Uterus (tissue), 4 donors: ENCODE measurements at places on chromosomes 5 and 9.

DNA sequence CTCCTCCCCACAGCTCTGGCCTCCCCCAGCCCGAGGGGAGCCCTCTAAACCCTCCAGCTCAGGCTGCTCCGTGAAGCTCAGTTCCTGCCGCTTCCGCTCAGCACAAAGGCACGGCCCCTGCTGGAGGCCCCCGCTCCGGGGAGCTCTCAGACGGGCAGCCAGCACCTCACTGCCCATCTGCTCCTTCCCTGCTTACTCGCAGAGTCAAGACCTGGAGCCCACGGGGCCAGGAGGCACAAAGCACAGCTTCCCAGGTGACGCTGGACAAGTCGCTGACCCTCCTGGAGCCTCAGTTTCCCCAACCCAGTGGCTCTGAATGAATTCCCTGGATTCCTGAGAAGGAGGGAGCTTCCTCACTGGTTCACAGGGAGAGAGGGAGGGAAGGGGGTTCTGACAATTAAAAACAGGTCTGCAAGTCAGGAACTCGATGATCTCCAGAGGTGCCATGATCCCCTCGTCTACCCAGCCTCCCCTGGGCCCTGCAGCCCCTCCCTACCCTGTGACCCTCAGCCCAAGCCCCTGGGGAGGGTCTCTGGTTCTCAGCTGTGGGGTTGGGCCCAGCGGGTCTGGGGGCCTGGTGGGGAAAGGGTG is 36.2 kb downstream of the VAV2 start:
- no peak for DNase-seq

DNA sequence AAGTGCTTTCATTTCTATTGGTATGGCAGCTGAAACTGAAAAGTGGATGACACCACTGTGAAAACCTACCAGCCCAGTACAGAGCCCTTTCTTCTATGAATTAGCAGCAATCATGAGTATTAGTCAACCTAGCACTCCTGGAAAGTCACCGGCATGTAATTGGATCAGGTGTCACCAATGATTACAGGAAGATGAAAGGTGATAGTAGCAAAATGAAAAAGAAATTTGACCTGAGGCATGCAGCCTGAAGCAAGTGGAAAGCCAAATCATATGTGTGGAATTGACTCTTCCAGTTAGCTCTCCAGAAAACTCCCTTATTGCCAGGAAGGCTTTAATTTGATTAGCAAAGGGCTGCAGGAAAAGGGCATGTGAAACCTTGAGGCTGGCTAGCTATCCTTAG is 81.2 kb upstream of the NAA35 start:
- DNase-seq = no peak

GRCh38 chr5:56105511-56106291 is 110.9 kb upstream of the IL6ST start:
- no peak for DNase-seq

DNA sequence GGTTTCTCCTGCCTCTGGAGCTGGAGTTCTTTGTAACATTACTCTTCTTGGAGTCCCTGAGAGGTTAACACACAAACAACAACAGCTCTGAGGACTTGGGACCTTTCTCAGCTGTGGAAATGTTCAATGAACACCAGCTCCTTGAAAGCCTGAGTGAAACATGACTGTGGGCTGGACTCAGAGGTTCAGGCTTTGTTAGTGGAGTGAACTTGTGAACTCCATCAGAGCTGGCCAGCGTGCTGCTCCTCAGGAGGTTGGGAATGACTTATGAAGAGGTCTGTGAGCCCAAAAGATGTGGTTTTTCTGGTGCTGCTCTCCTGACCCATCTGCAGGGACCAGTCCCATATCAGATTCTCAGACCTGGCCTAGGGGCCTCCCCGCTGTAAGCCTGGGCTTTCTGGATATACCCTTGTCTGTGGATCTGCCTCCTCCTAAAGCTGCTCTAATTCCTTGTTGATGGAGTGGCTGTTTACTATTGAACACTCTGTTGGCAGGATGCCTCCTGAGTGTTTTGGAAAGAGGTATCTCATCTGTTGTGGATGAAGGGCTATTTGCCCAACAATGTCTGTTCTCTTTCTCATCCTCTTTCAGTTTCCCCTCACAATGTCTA is 170.0 kb upstream of the GDNF start:
- no peak for DNase-seq

DNA sequence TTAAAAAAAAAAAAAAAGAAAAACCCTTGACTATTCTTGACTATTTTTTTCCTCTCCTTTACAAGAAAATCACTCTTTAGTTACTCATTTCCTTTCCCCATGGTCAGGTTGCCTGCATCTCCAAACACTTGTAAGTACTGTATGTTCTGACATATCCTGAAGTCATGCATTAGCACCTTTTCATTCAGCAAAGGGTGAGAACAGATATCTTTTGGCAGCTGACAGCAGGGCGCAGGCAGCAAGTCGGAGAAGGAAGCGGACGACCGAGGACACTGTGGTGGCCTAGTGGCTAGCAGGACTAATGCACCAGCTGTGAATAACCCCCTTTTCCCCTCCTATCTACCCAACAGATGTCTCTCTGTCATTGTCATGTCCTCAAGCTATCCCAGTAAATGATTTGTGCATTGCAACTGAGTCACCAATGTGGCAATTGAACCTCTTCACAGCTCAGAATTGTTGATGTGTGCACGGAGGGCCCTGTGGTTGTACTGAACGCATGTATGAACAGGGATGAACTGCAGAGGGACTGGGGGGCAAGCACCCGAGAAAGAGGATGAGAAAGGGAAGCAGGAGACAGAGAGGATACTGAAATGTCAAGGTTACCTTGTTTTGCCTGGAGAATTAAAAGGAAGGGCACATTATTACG is 996.0 kb upstream of the ARRDC3 start:
- no peak for DNase-seq

DNA sequence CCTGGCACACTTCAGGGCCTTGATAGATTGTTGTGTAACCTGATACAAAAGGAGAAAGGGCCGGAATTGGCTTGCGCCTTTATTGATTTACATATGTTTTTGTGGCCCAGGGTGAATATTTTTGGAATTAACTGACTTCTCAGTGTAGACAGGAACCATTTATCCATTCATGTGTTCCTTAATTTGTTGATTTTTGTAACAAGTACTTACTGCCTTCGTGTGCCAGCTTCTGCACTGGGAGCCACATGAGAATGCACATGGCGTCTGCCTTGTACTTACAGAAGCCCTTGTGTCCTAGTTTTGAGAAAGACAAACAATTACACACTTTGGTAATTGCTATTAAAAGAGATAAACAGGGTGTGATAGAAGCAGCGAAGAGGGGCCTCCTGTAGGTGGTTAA is 26.4 kb downstream of the EHMT1 start:
- DNase-seq = no peak
